ENCODE measurements at places on chromosomes 2 and 18. TPM values are rescaled to one million over a fixed set of nuclear protein-coding genes. Genes with fewer than 3 reads are reported as not detected.

DNA sequence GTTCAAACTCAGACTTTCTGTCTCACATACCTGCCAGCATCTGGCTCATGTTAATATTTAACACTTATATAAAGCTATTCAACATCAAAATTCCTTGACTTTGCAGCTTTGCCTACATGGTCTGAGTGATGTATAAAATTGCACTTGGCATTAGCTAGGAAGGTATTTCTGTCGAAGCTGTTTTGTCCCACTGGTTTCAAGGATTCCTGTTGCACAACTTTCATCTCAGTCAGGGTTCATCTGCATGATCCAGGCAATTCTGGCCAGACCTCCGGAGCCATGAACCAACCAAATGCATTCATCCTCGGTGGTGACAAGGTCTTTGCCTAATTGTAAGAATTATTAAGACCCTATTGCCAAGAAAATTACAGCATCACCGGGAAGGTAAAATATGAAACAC is 185.4 kb downstream of the ZEB2 start:
- H3K4me1 ChIP-seq = peaks cover 9% of the 10 kb centered on the region
- DNase-seq = no peak
- no peaks in the 10 kb centered on the region for H3K27me3 ChIP-seq
- H3K36me3 ChIP-seq = no peaks in the 10 kb centered on the region

- H3K27me3 ChIP-seq = no peaks in the 10 kb centered on the region
- H3K4me1 ChIP-seq = no peaks in the 10 kb centered on the region
- DNase-seq = no peak
- H3K36me3 ChIP-seq = peaks cover 17% of the 10 kb centered on the region
- H3K27ac ChIP-seq = no peak overlapping the region
Measured at GRCh38 chr2:240494194-240494793, 58.8 kb downstream of the GPC1 start.

DNA sequence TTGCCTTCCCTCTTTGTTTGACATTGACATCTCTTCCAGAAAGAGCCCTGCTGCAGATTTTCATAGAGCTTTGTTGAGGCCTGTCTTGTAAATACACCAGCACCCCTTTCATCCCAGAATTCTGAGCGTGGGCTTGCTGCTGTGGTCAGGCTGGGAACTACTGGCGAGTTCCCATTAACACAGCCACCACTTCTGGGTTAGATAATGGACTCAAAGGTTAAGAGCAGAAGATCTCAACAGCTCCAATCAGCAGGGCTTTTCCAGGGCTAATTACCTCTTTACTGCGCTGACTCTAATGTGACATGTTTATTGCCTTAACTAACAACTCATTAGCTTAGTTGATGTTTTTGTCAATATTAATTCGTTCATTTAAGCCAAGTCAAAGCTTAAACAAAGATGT is 235.9 kb upstream of the BOD1L2 start:
- H3K4me3 ChIP-seq = no peak overlapping the region
- H3K4me1 ChIP-seq = no peaks in the 10 kb centered on the region
- no peaks in the 10 kb centered on the region for H3K27me3 ChIP-seq
- no peak for DNase-seq
- no peak overlapping the region for H3K27ac ChIP-seq

DNA sequence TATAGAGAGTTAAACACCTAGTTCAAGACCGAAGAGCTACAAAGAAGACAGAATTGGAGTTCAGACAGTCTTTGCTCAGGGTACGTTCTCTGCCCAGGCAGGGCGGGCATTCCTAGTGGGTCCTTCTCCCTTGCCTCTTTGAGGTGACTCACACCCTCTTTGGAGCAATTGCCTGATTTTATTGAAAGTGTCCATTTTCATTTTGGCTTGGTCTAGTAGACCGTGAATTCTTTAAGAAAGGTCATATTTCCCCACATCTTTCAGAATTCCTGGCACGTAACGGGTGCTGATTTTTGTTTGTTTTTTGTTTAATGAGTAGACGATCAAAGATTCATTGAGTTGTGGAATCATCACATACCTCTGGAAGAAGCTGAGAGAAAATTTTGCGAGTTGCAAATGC is 871.5 kb downstream of the RNF144A start:
- H3K36me3 ChIP-seq = no peaks in the 10 kb centered on the region
- no peak overlapping the region for H3K27ac ChIP-seq
- no peaks in the 10 kb centered on the region for H3K4me1 ChIP-seq
- no peak for DNase-seq
- no peak overlapping the region for H3K4me3 ChIP-seq

DNA sequence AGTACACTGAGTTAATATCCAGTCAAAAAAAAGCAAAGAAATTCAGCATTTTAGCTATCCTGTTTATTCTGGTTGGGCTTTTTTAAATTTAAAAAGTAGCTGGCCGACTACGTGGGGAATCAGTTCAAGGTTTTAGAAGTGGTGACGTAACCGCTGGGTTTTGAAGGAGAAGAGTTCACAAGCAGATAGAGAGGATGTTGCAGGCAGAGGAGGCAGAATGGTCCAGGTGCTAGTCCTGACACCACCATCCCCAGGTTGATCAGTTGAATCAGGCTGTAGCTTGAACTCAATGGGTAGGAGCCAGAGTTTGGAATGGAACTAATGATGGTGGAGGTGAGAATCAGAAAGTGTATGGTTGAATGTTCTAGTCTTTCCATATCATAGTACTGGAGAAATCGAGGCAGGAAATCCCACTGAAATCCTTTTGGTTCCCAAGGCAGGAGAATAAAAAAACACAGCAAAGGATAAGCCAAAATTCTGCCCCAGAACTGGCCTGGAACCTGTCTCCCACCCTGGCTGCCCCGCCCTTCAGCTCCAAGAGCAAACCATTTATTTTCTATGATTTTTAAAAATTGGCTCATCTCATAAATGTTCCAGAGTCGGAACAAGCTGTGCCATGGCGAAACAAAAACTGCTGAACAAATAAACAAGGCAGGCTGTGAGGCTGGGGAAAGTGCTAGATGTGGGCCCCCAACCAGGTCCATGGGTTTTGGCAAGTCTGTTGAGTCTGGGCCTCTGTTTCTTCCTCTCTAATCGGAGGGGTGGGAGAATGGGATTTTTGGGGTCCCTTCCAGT is 44.0 kb downstream of the SLC4A1AP start:
- H3K27me3 ChIP-seq = no peaks in the 10 kb centered on the region
- H3K4me1 ChIP-seq = peaks cover 7% of the 10 kb centered on the region
- H3K36me3 ChIP-seq = no peaks in the 10 kb centered on the region
- no peak overlapping the region for H3K4me3 ChIP-seq
- H3K27ac ChIP-seq = no peak overlapping the region

- H3K27me3 ChIP-seq = no peaks in the 10 kb centered on the region
- no peak for DNase-seq
- H3K4me3 ChIP-seq = no peak overlapping the region
- H3K4me1 ChIP-seq = no peaks in the 10 kb centered on the region
- no peaks in the 10 kb centered on the region for H3K36me3 ChIP-seq
Measured at GRCh38 chr2:189552991-189553404, 27.6 kb downstream of the SLC40A1 start.

DNA sequence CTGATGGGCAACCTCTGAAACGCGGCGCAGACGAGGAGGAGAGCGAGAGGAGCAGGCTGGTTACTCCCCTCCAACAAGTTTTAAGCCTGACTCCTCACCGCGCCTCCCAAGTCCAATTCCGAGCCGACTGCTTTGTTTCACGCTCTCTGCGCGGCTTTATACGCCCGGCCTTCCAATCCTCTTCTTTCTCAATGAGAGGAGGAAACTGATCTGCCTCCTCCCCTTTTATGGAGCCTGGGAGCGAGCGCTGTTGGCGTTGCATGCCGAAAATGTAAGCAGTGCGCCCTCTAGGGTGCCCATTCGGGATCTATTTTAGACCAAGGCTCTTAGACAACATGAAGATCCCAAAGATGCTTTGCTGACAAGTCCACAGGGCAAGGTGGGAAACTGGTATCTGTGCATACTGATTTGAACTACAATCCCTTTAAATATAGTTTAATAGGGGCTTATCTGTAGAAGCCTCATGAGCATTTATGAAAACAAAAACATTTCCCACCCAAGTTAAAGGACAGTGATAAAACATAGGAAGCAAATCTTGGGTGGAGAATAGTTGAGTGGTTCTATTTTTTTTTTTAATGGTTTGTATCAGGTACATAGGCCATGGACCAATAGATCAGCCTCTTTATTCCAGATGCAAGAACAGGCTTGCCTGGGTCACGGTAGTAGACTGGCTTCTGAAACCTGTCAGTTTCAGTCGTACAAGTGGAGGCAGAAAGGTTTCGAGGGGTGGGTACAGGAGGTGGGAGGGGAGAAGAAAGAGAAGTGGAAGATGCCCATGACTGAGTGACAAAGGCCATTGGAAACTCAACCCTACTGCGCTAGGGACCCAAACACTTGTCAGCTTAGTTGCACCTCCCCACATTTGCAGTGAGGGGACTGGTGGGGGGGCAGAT is at the start of gene RND3:
Gene RND3, minus strand, starts transcription at position 131 of the 893 bp plus-strand sequence. CDS start 250 bp downstream, outside the sequence.
- H3K27ac ChIP-seq = no peak within 1 kb of the TSS
- peaks cover 13% of the 10 kb centered on the region for H3K4me1 ChIP-seq
- no peak for DNase-seq
- H3K36me3 ChIP-seq = no peaks in the 10 kb centered on the region
- peaks cover 50% of the 10 kb centered on the region for H3K27me3 ChIP-seq

DNA sequence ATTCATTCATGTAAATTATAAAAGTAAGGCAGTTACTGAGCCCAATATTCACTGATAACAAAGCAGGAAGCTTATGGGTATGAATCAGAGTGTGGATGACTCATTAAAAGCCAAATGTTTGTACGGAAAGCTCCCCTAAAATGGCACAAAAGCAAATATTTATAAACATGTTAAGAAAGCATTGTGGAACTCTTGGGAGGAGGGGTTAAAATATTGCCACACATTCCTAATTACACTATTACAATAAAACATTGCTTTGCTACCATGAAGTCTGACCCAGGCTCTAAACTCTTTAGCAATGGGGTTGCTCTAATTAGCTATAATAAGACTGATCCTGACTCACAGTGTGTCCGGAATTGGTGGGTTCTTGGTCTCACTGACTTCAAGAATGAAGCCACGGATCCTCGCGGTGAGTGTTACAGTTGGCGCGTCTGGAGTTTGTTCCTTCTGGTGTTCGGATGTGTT is 110.9 kb downstream of the NAB1 start:
- no peak overlapping the region for H3K4me3 ChIP-seq
- H3K4me1 ChIP-seq = no peaks in the 10 kb centered on the region
- no peak overlapping the region for H3K27ac ChIP-seq
- H3K36me3 ChIP-seq = no peaks in the 10 kb centered on the region
- no peak for DNase-seq

DNA sequence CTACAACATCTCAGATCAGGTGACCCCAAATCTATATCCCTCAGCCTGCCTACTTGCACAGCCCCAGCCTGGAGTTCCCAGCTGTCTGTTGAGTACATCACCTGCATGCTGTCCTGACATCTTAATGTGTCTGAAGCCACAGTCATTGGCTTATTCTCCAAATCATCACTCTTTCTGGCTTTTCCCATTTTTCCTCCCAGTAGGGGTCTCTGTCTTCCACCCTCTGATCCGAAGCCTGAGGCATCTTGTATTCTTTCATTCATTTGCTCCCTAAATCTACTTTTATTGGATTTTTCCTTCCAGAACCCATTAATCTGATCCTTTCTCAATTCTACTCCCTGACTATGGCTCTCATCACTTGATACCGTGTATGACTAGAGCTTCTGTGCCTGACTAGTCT is 332.9 kb upstream of the DCC start:
- no peaks in the 10 kb centered on the region for H3K27me3 ChIP-seq
- no peak overlapping the region for H3K4me3 ChIP-seq
- no peak overlapping the region for H3K27ac ChIP-seq
- H3K4me1 ChIP-seq = no peaks in the 10 kb centered on the region
- no peaks in the 10 kb centered on the region for H3K36me3 ChIP-seq

The EMILIN1 gene
- total RNA-seq = 0.14 TPM

The SERPINB10 gene
- total RNA-seq = not detected

The OSR1 gene
- not detected for total RNA-seq

The PTGR3 gene
- total RNA-seq = 14.1 TPM

The KLHL41 gene
- total RNA-seq = not detected

The CTNNA2 gene
- not detected for total RNA-seq

The CXCR1 gene
- not detected for total RNA-seq

The KCNF1 gene
- not detected for total RNA-seq

The ARHGEF33 gene
- total RNA-seq = not detected

The NT5C1B gene
- not detected for total RNA-seq

Measured in CD4-positive, alpha-beta T cell (primary cell).